Fibroblast of lung (primary cell): ENCODE measurements at places on chromosomes 3 and 15. TPM values are rescaled to one million over a fixed set of nuclear protein-coding genes. Genes with fewer than 3 reads are reported as not detected.

RAB43 gene
- polyA plus RNA-seq, result 5.7 and 6.6 TPM in 2 replicates

DNA sequence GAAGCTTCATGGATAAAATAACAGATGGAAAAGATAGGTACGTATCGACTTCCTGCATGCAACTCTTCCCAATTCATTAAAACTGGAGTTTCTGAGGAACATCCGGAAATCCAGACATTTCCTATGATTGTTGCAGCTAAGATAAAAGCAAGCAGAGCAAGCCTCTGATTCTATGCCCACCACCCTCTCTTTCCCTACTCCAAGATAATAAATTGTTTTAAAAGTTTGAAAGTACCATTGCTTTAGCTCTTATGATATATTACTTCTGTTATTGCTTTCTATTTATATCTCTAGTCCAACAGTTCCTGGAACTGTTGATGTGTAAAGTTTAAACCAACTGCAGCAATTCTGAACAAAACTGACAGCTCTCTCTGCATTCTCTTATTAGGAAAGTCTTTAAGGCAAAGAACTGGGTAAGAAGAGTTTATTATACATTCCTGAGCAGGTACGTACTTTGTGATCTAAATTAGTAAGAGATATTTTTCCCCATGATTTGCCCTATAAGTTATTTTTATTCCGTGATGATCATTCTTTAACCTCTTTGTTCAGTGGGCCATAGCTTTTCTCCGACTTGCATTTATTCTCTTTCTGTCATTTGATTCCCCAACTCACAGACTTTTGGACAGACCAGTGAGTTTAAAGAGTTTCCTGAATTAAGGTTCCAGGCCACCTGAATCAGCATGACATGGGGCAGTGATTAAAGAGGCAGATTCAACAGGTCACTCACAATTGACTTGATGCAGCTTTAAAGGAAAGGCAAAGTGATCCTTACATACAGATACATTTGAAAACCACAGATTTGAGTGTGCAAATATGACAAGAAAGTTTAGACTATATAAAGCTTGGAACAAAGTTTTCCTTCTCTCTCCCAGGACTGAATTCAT is 94.2 kb upstream of the THRB start:
- DNase-seq, result no peak

DNA sequence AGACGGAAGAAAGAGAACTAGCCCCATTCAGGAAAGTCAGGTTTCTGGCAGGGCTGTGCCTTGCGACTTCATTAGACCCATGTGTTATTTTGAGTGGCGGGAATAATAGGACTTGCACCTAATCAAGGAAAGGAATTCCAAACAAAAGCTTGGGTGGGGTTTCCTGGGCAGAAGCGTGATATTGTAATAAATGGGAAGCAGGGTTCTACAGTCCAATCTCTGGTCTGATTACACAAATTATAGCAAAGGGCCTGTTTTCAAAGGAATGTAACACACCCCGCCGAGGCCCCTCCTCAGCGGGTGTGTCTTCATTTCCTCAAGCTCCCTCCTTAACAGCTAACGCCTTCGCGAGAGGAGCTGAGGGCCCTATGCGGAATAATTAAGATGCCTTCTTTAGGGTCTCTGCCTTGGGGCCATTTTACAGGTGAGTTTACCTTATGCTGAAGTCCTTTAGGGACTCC is 396.0 kb upstream of the C2CD4B start:
- DNase-seq, result no peak

DNA sequence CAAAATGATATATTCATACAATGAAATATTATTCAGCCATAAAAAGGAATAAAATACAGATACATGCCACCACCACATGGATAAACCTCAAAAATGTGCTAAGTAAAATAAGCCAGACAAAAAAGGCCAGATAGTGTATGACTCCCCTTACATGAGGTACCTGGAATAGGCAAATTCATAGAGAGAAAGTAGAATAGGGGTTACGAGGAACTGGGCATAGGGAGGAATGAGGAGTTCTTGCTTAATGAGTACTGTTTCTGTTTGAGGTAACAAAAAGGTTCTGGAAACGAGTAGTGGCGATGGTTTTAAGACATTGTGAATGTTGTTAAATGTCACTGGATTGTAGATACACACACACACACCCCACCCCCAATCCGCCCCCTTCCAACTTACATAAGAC is 8.2 kb downstream of the RAF1 start:
- no peak for DNase-seq

DNA sequence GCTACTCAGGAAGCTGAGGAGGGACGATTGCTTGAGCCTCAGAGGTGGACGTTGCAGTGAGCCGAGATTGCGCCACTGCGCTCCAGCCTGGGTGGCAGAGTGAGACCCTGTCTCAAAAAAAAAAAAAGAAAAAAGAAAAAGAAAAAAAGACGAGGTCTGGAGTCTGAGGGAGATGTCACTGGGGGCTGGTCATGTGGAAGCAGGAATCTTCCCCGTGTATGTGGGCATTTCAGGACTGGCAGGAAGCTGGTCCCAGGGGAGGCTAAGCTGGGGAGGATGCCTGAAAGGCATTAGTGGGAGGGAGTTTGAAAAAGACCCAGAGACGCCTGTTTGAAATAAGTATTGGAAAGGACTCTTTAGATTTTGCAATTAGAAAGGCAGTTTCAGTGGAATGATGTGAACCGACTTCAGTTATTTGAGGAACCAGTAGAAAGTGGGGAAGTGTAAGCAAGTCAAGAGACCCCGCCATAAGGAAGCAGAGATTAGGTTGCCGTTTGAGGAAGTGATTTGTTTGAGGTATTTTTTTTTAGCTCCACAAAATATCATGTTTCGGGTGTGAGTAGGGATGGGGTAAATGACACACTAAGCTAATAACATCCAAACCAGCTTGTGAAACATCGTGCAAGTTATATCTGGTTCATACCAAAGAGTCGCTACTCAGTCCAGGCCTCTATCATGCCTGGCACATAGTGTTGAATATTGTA is 55.5 kb downstream of the ST6GAL1 start:
- no peak for DNase-seq

GRCh38 chr3:134911586-134912548 is 116.8 kb downstream of the EPHB1 start:
- peak; percentile 5 for DNase-seq

- peak; percentile 92 for DNase-seq
These were observed 94.7 kb upstream of the RBMS3 start for GRCh38 chr3:29186131-29186599.

GRCh38 chr15:90063770-90064247 is 38.5 kb downstream of the IDH2 start:
- no peak for DNase-seq

GRCh38 chr15:44670087-44670950 is 6.9 kb upstream of the SPG11 start:
- no peak for DNase-seq

GRCh38 chr15:100889385-100890050 is 9.9 kb downstream of the ALDH1A3 start:
- DNase-seq, result peak; percentile 83

- peak; percentile 23 for DNase-seq
These were observed 84.6 kb upstream of the DPH6 start for GRCh38 chr15:35630532-35630931.

SKOR1 gene
- polyA plus RNA-seq, result 0.01 and 0.02 TPM in 2 replicates
